ENCODE measurements at places on chromosomes 3 and 15. TPM values are rescaled to one million over a fixed set of nuclear protein-coding genes. Genes with fewer than 3 reads are reported as not detected.

The GOLGA8T gene
- total RNA-seq = not detected

The CLDN18 gene
- total RNA-seq = not detected

The NRG4 gene
- not detected for total RNA-seq

The ASB14 gene
- not detected for total RNA-seq

The DIS3L gene
- total RNA-seq = 23.5 TPM

All from thoracic aorta endothelial cell (primary cell).